H1 (cell line): ENCODE measurements at places on chromosomes 3 and 15. TPM values are rescaled to one million over a fixed set of nuclear protein-coding genes. Genes with fewer than 3 reads are reported as not detected.

GRCh38 chr3:1855841-1856240 lies 242.8 kb upstream of the CNTN4 start:
- no peak for DNase-seq

Gene ILDR1
- total RNA-seq, result 1.6 and 1.8 TPM in 2 replicates

Gene OR5K2
- not detected in 2 replicates for total RNA-seq

DNA sequence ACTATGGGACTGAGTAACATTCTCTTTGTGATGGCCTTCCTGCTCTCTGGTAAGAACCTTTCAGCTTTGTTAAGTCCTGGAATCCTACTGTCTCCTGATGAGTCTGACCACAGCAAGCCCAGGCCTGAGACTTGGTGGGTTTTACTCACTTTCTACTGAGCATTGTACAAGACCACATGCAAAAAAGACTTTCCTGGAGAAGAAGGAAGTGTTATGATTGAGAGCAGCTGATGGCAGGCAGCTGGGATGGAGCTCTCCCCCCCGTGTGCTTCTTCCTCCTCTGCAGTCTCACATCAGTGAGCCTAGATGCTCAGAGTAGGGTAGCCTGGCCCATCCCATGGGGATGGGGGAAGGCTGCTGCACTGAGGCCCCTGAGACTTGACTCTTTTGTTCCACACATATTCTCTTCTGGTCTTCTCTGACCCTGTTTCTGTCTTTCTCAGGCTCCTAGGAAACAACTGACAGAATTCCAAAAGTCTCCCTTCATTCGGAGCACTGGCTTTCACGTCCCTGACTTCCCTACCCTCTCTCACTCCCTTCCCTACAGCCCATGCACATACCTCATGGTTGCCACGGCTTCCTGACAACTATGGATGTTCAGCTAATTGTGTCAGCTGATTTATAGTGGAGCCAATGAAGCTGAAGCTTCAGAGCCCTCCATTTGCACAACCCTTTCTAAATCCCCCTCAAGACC lies 36.6 kb downstream of the CD86 start:
- no peak for DNase-seq

- no peak for DNase-seq
Measured at GRCh38 chr15:80060356-80061006, 1.0 kb downstream of the ZFAND6 start.

DNA sequence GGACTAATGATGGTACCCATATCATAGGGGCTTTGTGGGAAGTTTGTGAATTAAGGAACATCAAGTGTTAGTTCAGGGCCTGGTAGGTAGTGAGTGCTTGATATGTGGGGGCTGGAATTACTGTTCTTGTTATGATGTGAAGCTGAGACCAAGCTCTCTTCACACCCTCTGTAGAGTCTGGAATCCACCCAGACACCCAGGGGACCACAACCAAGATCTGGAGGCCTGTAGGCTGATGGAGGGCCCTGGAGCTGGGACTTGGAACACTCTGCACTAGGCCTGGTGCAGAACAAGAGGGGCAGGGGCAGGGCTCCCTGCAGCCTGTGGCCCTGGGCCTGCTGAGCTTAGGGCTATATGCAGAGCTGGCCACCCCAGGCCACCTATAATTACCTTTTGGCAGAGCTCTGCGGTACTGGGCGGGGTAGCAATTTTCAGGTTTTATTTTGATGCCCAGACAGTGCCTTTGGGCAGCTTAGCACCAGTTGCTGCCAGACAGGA lies 13.1 kb upstream of the PRKCD start:
- DNase-seq, result no peak

DNA sequence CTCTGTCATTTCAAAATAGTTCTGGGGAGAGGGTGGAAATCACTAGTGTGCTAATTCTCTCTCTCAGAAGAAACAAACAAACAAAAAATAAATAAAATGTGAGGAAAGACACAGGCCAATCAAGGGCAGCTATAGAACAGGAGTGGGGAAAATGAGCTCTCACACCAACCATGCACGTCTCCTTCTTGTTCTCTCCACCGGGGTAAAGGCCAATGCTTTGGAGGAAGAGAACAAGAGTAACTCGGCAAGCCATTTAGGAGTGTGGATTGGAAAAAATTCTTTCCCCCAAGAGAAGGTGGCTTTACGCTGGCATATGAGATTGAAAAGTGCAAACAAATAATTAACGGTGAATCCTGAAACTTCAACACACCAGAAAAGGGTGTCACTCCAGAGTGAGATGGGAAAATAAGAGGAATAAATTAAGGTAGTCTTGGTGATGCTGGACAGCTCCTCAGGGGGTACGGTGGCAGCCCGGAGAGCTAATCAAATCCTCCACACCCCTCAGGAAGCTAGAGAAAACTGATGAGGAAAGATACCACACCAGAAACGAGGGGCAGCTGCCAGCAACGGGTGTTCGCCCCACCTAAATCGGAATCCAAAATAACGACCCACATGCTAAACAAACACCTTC lies 88.0 kb downstream of the RFTN1 start:
- no peak for DNase-seq

Gene KBTBD13
- total RNA-seq, result not detected in 2 replicates

Gene CD86
- 0.30 and 0.40 TPM in 2 replicates for total RNA-seq
